Pons (tissue), 1 donor: ENCODE measurements at places on chromosomes 7 and 10.
A peak's percentile ranks its signal among the peaks of the same experiment; 100 is the strongest.

GRCh38 chr10:27819781-27820531 is 74.3 kb upstream of the MKX start:
- no peak for DNase-seq

- DNase-seq: no peak
These were observed 12.3 kb downstream of the BTAF1 start for GRCh38 chr10:91935886-91936285.

- no peak for DNase-seq
These were observed 11.1 kb upstream of the VIM start for GRCh38 chr10:17216901-17217395.

- DNase-seq: no peak
These were observed 1360.1 kb downstream of the REEP3 start for GRCh38 chr10:64881257-64881656.

- peak; percentile 70 for DNase-seq
These were observed 43.0 kb downstream of the CH25H start for GRCh38 chr10:89164080-89164479.

- no peak for DNase-seq
These were observed 214.3 kb downstream of the FANK1 start for GRCh38 chr10:126110489-126111180.

DNA sequence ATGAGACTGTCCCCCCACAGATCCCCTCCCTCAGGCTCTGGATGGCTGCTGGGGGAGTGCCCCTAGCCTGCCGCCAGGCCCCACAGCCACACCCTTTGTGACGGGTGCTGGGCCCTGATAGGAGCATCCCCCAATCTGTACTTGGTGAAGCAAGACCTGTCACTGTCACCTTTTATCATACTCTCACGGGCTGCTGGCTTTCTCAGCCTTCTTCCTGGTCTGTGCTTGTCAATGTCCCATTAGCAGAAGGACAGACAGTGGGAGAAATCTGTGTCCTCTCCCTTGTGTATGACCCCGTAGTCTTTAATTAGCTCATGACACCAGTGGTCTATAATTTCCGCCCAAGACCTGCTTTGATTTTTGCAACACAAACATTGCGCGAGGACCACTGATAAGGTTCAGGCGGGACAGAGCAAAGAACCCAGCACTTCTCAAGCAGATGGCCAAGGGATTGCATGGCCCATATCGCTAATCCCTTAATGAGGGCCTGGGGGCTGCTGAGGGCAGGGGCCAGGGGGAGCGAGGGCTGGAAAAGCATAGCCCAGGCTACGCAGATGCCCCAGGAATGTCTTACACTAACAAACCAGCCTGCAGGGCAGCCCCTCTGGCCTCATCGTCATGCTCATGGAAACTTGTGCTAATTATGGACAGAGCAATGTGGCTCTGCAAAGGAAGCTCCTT is 127.8 kb downstream of the PTPN20 start:
- DNase-seq: no peak

GRCh38 chr10:20596065-20596755 is 300.9 kb downstream of the NEBL start:
- DNase-seq: no peak

- DNase-seq: no peak
These were observed 547.9 kb downstream of the SUGCT start for GRCh38 chr7:40682696-40683095.

GRCh38 chr7:116219834-116220233 is 9.5 kb downstream of the TES start:
- DNase-seq: no peak

DNA sequence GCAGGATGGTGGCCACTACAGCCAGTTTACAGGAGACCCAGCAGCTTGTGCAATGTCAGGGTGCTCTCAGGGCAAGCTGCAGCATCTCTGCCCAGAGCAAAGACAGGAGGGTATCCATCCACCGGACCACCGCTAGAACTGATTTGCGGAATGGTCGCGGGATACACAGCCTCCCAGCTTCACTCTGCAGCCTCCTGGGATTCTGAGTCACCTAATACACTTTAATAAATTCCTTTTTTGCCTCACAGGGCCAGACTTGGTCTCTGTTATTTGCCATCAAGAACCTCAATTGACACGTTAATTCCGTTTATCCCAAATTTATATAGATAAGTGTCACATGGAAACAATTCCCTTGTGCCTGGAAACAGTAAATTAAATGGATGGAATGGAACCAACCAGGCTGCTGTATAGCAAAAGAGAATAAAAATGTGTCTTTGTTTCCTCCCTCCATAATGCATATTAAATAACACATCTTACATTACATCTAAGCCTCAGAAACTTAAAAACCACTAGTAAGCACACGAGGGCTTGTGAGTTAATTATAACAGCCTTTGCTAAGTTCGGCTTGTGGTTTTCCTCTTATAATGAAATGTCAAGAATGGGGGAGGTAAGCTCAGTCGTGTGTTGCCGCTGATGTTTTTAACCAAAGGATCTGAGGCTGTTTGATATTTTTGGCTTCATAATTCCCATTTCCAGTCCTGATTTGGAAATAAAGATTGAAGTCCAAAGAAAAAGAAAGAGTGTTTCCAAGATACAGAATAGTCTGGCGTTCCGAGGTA is 52.1 kb downstream of the ADRB1 start:
- DNase-seq: no peak

DNA sequence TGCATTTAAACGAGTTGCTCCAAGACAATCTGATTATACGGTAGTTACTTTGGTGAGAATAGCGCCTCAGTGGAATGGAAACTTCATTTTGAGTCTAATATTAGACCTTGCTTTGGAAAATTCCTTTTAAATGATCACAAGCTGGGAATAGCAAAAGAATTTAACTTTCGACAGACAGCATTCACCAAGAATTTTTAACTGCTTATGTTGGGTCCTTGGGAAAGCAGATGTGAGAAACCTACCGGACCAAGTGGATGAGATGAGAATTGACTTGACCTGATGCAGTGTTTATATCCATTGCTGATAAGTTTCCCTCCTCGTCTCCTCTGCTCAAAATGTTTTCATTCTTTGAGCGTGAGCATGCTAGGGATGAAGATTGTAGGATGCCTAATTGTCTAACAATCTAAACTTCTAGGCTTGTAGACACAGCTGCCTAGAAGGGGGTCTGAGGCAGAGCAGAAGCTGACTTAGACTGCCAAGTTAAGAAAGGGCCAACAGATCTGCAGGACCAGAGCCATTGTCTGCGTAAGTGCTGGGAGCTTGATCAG is 126.9 kb downstream of the CNNM2 start:
- no peak for DNase-seq
